ENCODE measurements at places on chromosomes 6 and 20. TPM values are rescaled to one million over a fixed set of nuclear protein-coding genes. Genes with fewer than 3 reads are reported as not detected.

DNA sequence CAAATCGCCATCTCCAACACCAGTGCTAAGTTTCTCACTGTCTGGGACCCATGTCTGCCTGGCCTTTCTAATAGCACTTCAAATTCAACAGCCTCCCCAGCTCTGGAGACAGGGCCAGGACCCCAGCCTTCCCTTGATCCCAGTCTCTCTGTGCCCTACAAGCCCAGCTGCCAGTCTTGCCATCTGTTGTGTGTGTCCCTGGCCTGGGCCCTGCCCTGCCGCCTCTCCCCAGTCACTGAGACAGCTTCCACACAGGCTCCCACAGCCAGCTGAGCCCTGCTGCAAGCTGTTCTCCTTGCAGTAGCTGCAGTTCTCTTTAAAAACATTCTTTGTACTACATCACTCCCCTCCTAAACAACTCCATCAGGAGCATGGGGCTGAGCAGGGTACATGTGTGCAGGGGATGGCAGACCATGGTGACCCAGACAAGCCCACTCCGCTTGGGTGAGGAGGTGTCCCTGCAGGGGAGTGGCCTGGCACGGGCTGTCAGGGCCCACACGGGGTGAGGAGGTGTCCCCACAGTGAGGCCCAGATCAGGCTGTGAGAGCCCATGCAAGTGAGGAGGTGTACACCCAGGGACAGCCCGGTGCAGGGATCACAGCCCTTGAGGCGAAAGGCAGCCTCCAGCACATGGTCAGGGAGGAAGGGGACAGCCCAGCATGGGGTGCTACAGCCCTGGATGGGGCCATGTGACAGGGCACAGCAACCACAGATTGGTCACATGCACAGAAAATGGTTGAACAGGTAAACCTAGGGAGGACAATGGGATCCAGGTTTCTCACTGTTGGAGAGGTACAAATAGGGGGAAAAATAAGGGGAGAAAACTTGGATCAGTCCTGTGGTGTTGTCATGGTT lies 16.2 kb downstream of the CST7 start:
- no peak for DNase-seq

- no peak for DNase-seq
Observed at GRCh38 chr6:13908955-13909381, 15.8 kb upstream of the RNF182 start.

GRCh38 chr20:419556-420165 lies 11.6 kb downstream of the RBCK1 start:
- DNase-seq, result no peak

GRCh38 chr6:42367353-42368011 lies 84.2 kb downstream of the TRERF1 start:
- DNase-seq, result no peak

DNA sequence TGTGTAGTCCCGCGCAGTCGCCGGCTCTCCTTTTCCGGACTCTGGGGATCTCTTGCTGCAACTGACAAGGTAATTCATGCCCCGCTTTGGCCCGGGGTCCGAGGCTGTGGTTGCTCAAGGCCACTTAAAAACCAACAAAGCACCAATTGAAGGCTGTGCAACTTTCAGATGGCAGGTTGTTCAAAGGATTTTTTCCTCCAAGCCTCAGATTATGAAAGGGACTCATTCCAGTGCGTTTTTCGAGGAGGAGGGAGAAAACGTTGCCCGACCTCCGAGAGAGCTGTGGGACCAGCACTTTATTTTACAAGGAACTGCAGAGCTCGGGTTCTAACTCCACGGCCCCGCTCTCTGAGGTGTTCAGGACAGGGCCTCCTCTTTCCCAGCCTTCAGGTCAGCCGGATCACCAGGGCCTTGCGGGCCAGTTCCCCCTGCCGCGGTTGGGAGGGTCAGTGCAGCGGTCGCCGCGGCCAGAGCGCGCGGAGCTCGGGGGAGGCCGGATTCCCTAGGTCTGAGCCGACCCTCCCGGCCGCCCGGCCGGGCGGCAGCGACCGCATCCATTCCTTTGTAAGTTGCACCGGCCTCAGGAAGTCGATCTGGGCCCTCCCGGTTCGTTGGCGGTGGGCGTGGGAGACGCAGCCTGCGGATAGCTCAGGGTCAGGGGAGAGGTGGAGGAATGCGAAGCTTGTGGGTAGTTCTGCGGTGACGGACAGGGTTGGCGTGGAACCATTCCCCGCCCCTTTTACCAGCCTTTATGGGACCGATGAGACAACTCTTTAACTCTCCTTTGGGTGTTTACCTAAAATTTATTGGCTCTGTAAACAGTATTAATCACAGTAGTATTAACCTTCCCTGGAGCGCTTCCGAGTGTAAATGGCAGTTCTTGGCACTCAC lies 1.6 kb downstream of the UTRN start:
- DNase-seq, result peak; percentile 16

DNA sequence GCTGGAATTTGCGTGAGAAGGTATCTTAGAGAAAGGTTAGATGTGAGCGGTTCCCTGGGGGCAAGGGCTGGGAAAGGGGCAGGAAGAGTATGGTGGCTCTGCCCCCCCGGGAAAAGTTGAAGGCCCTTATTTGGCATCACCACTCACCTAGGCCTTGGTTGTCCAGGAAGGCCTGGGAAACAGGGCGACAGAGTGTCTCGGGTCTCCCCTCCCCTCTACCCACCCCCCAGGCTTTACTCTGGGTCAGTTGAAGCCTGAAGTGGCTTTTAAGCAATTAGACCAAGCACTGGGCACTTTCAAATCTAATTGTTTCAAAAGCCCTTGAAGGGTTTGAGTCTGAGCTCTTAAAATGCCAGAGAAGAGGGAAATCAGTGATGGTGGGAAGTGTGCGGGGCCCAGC lies 30.2 kb upstream of the FOXP4 start:
- no peak for DNase-seq

DNA sequence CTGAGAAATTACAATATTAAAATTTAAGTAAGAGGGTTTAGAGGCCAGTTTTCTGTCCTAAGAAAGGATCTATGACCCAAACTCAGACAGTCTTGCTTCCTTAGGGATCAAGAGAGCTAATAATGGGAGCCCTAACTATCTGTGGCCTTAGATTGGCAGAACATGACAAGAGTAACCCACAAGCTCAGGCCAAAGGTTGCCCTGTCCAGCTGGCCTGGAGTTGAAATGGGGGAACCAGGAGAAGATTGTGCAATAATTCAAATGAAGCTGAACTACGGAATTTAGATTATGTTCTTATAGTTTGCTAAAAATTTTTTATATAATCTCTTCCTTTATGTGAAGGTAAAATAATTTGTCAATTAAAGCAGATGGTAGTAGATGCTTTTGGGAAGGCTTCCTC lies 26.4 kb downstream of the LAMA4 start:
- DNase-seq, result no peak

Gene ANKS1A
- 48.6 TPM for total RNA-seq

Gene KCNS1
- total RNA-seq, result 0.22 TPM

Gene MYCT1
- 13.6 TPM for total RNA-seq
